Omental fat pad (tissue), 4 donors: ENCODE measurements at places on chromosomes 5 and 9.

- no peak for DNase-seq
Measured at GRCh38 chr5:73985145-73985544, 359.1 kb downstream of the ARHGEF28 start.

GRCh38 chr5:35117967-35118366, 70.2 kb upstream of the AGXT2 start:
- no peak for DNase-seq

- DNase-seq: no peak
Measured at GRCh38 chr9:86557918-86558317, 203.7 kb upstream of the TUT7 start.

GRCh38 chr9:99622679-99623078, 199.0 kb upstream of the NR4A3 start:
- no peak for DNase-seq

- DNase-seq: no peak
Measured at GRCh38 chr5:173103411-173103810, 40.9 kb upstream of the BNIP1 start.

DNA sequence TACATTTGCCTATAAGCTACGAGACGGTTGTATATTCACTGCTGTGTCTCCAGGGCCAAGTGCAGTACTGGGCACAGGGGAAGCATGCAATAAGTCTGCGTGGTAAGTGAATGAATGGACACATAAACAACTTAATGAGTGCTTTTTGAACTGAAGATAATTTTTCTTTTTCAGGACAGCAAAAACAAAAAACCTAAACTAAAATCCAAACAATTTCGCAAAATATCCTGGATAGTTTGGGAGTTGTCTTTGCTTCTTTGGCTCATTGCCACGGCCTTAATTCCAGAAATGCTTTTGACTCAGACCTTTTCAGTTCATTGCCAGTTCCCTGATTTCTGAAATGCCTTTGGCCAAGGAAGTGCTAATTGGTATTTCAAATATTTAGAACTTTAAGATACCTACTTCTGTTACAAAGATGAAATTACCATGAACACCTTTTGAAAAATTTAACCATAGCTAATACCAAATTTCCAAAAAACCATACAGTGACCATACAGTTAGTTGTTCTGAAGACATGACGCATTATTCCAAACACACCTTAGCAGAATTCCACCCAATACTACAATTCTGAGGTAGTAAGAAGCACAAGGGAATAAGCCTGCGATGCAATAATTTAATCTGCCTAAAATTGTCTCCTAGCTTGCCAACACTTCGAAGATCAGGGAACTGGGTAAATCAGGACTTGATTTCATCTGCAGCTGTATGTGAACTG, 42.8 kb downstream of the TEK start:
- DNase-seq: no peak

DNA sequence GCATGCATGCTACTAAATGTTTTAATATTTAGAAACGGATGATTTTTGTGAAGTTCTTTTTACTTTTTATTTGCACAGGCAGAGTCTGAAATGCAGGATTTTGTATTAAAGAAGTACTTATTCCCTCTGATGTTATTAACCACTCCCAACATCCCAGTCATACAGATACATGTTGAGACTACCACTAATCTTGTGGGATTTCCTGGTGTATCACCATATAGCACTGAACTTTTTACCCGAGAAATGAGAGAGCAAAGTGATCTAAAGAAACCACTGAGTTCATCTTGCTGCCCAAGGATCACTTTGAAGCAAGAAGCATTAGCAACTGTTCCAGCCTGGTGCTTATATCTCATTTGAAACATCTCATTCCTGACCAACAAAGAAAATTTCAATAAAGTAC, 443.8 kb downstream of the BNC2 start:
- DNase-seq: no peak
